CD8-positive, alpha-beta memory T cell (primary cell): ENCODE measurements at places on chromosomes 7 and 10. TPM values are rescaled to one million over a fixed set of nuclear protein-coding genes. Genes with fewer than 3 reads are reported as not detected.

Gene HHEX
- total RNA-seq, result not detected

Gene MYO1G
- 363 TPM for total RNA-seq

GRCh38 chr7:110090110-110090820, 1000.7 kb upstream of the LRRN3 start:
- H3K27ac ChIP-seq, result no peak overlapping the region
- H3K27me3 ChIP-seq, result no peaks in the 10 kb centered on the region
- H3K36me3 ChIP-seq, result no peaks in the 10 kb centered on the region
- no peak overlapping the region for H3K4me3 ChIP-seq
- DNase-seq, result no peak

GRCh38 chr7:20438694-20439376, 108.1 kb downstream of the ITGB8 start:
- no peak for DNase-seq
- no peaks in the 10 kb centered on the region for H3K4me1 ChIP-seq
- H3K27me3 ChIP-seq, result no peaks in the 10 kb centered on the region
- H3K27ac ChIP-seq, result no peak overlapping the region

Gene EPHB4
- total RNA-seq, result 2.5 TPM

Gene PRR15
- not detected for total RNA-seq

Gene CLCN1
- 0.11 TPM for total RNA-seq

- DNase-seq, result no peak
- H3K36me3 ChIP-seq, result no peaks in the 10 kb centered on the region
- H3K27me3 ChIP-seq, result no peaks in the 10 kb centered on the region
- H3K4me3 ChIP-seq, result no peak overlapping the region
- no peaks in the 10 kb centered on the region for H3K4me1 ChIP-seq
- no peak overlapping the region for H3K27ac ChIP-seq
Measured at GRCh38 chr10:127267442-127267841, 71.1 kb upstream of the INSYN2A start.

- H3K4me3 ChIP-seq, result no peak overlapping the region
- no peak overlapping the region for H3K27ac ChIP-seq
- no peaks in the 10 kb centered on the region for H3K27me3 ChIP-seq
- no peaks in the 10 kb centered on the region for H3K36me3 ChIP-seq
Measured at GRCh38 chr7:76515999-76516443, 5.7 kb downstream of the UPK3B start.

- no peak overlapping the region for H3K4me3 ChIP-seq
- H3K27ac ChIP-seq, result no peak overlapping the region
Measured at GRCh38 chr7:30331338-30331737, 46.9 kb downstream of the ZNRF2 start.

- DNase-seq, result no peak
- no peaks in the 10 kb centered on the region for H3K27me3 ChIP-seq
- H3K4me3 ChIP-seq, result peak overlapping the region; percentile 67
- H3K36me3 ChIP-seq, result peaks cover 9% of the 10 kb centered on the region
- peak overlapping the region; percentile 98 for H3K27ac ChIP-seq
Measured at GRCh38 chr10:17226891-17227303, 1.1 kb upstream of the VIM start.

- no peak for DNase-seq
- H3K4me1 ChIP-seq, result peaks cover 26% of the 10 kb centered on the region
- no peak overlapping the region for H3K27ac ChIP-seq
- H3K36me3 ChIP-seq, result no peaks in the 10 kb centered on the region
Measured at GRCh38 chr10:104349623-104350126, 4.0 kb upstream of the CFAP58 start.

Gene ABCB1
- 17.0 TPM for total RNA-seq

DNA sequence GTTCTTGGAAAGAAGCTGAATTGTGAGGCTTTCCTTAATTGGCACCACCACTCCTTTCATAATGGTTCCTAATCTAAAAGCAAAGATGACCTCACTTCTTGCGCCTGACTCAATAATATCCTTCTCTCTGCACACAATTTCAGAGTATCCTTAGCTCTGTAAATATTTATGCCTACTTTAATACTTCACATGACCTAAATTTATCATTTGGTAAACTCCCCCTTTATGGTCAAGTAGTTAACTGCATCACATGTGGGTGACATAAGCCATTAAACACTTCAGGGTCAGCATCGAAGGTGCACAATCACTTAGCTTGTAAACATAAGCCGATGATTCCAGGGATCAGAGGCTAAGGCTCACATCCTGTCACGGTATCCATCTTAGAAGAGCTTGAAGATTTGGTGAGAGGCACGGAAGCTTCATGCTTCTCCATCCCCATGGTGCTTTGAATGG, 7.3 kb upstream of the RHOBTB1 start:
- DNase-seq, result no peak
- no peaks in the 10 kb centered on the region for H3K27me3 ChIP-seq
- H3K27ac ChIP-seq, result no peak overlapping the region

Gene SLC35G1
- 4.6 TPM for total RNA-seq

- H3K27me3 ChIP-seq, result no peaks in the 10 kb centered on the region
- no peaks in the 10 kb centered on the region for H3K4me1 ChIP-seq
- DNase-seq, result no peak
Measured at GRCh38 chr7:110521357-110521911, 569.5 kb upstream of the LRRN3 start.

DNA sequence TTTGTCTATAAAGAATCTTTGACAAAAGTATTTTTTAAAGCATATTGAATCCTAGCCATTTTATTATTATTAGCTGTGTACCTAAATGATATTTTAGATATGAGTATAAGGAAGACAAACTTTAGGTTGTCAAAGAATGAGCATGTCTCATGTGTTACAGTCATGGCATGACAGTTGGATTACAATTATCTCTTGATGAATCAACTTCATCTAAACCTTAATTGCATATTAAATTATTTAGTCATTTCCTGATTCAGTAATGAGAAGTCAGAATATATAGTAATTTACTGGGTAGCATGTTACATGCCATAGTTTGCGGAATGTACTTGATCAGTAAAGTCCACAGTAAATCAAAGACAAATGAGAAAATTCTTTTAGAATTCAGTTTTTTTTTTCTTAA, 59.2 kb downstream of the MAPK8 start:
- H3K4me3 ChIP-seq, result no peak overlapping the region
- no peaks in the 10 kb centered on the region for H3K27me3 ChIP-seq
- no peaks in the 10 kb centered on the region for H3K36me3 ChIP-seq
- no peaks in the 10 kb centered on the region for H3K4me1 ChIP-seq
- H3K27ac ChIP-seq, result no peak overlapping the region
- no peak for DNase-seq

Gene MMD2
- total RNA-seq, result not detected

Gene LRRD1
- total RNA-seq, result not detected

Gene KCNMA1
- total RNA-seq, result 0.20 TPM

- no peaks in the 10 kb centered on the region for H3K36me3 ChIP-seq
- DNase-seq, result no peak
- H3K27me3 ChIP-seq, result no peaks in the 10 kb centered on the region
- H3K27ac ChIP-seq, result no peak overlapping the region
- no peaks in the 10 kb centered on the region for H3K4me1 ChIP-seq
- no peak overlapping the region for H3K4me3 ChIP-seq
Measured at GRCh38 chr10:79404231-79404609, 41.2 kb downstream of the ZCCHC24 start.

Gene TRPV5
- total RNA-seq, result not detected

GRCh38 chr10:88270061-88270808, 312.9 kb downstream of the RNLS start:
- DNase-seq, result no peak
- no peak overlapping the region for H3K27ac ChIP-seq
- H3K36me3 ChIP-seq, result no peaks in the 10 kb centered on the region
- H3K4me1 ChIP-seq, result peaks cover 24% of the 10 kb centered on the region
- H3K27me3 ChIP-seq, result no peaks in the 10 kb centered on the region
- H3K4me3 ChIP-seq, result no peak overlapping the region

DNA sequence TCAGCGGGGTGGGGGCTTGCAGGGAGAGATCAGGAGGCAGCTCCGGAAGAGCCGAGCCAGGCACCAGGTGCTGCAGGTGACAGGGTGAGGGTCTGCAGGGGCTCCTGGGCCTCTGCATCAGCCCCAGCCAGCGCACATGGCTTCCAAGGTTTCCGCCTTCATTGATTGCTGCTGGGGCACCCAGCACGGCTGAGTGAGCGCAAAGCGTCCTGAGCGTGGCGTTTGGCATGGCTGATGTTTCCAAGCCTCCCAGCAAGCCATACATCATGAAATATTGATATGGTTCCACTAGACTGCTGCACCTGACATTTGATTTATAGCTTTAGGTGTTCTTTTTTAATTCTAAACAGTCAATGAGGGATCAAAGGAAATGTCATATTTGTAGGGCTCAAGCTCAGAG, 259.0 kb downstream of the WDR37 start:
- DNase-seq, result no peak
- H3K27ac ChIP-seq, result no peak overlapping the region
- H3K4me1 ChIP-seq, result no peaks in the 10 kb centered on the region
- no peak overlapping the region for H3K4me3 ChIP-seq
- no peaks in the 10 kb centered on the region for H3K36me3 ChIP-seq

Gene RELN
- total RNA-seq, result not detected

Gene TSPAN33
- total RNA-seq, result 23.2 TPM

DNA sequence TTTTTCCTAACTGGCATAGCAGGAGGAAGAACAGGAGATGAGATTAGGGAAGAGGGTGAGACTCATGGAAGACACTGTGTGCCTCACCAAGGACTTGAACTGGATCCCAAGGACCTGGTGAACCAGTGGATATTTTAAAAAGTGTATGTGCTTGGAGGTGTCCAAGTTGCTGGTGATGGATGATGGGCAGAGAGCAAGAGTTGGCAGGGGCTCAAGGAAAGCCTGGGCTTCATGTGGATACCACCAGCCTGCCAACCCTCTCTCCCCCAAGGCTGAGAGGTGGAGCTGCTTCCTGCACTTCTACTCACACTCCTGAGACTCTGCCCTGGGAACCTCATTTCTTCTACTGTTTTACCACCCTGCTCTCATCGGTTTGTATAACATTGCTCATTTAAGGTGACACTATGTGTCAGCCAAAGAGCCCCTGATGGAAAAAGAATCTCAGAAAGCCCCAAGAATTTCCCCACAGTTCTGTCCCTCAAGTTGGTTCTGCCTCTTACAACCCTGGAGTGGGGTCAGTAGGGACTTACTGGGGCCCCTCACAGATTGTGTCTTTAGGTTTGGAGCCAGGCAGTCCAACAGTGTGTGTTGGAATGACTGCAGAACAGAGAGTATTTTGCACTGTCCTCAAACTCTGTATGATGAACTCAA, 56.2 kb upstream of the PDCD4 start:
- H3K36me3 ChIP-seq, result no peaks in the 10 kb centered on the region
- no peak overlapping the region for H3K4me3 ChIP-seq
- no peak overlapping the region for H3K27ac ChIP-seq
- no peak for DNase-seq

Gene CYP3A7
- total RNA-seq, result not detected

GRCh38 chr10:52566471-52567246, 205.9 kb downstream of the MBL2 start:
- no peak overlapping the region for H3K27ac ChIP-seq
- no peak overlapping the region for H3K4me3 ChIP-seq
- H3K27me3 ChIP-seq, result no peaks in the 10 kb centered on the region
- H3K4me1 ChIP-seq, result no peaks in the 10 kb centered on the region
- H3K36me3 ChIP-seq, result no peaks in the 10 kb centered on the region

- no peaks in the 10 kb centered on the region for H3K27me3 ChIP-seq
- no peaks in the 10 kb centered on the region for H3K4me1 ChIP-seq
- no peak overlapping the region for H3K4me3 ChIP-seq
- no peaks in the 10 kb centered on the region for H3K36me3 ChIP-seq
- H3K27ac ChIP-seq, result no peak overlapping the region
Measured at GRCh38 chr7:66758950-66759628, 18.6 kb downstream of the RABGEF1 start.

DNA sequence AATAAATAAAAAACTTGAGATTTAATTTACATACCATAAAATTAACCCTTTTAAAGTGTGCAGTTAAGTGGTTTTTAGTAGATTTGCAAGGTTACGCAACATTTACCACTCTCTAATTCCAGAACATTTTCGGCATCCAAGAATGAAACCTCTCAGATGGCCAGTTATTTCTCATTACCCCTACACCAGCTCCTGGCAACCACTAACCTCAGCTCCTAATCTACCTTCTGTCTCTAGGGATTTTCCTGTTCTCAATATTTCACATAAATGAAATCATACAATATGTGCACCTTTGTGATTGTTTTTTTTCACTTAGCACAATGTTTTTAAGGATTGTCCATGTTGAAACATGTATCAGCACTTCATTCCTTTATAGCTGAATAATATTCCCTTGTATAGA, 45.1 kb downstream of the INPP5F start:
- no peak overlapping the region for H3K4me3 ChIP-seq
- H3K4me1 ChIP-seq, result no peaks in the 10 kb centered on the region
- no peaks in the 10 kb centered on the region for H3K27me3 ChIP-seq
- no peak overlapping the region for H3K27ac ChIP-seq
- DNase-seq, result no peak
- no peaks in the 10 kb centered on the region for H3K36me3 ChIP-seq

Gene DEPP1
- 0.11 TPM for total RNA-seq

Gene FFAR4
- not detected for total RNA-seq

DNA sequence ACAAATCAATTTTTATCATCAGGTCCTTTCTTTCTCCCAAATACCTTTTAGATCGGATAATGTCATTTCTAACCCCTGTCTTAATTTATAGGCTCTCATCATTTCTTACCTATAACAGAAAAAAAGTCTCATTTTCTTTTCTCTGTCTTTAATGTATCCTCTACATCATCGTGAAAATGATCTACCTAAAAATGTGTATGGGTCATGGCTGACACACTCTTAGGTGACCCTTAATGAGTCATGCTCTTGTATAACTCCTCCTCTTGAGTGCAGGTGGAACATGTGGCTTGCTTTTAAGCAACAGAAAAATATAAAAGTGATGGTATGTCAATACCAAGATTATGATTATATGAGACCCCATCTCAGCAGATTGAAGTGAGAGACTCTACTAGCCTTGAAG, 139.4 kb downstream of the SEMA3C start:
- H3K4me3 ChIP-seq, result no peak overlapping the region
- no peaks in the 10 kb centered on the region for H3K36me3 ChIP-seq
- DNase-seq, result no peak
- no peaks in the 10 kb centered on the region for H3K27me3 ChIP-seq

DNA sequence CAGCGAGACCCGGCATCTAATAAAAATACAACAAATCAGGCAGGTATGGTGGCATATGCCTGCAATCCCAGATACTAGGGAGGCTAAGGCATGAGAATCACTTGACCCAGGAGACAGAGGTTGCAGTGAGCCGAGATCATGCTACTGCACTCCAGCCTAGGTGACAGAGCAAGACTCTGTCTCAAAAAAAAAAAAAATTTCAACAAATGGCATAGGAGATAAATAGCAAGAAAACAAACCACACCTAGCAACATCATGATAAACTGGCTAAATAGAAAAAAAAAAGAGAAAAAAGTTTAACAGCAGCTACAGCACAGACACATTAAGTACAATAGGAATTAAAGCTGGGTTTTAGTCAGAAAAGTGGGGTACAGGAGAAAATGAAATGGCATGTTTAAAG, 1034.6 kb upstream of the LRRN3 start:
- H3K4me3 ChIP-seq, result no peak overlapping the region
- H3K27me3 ChIP-seq, result no peaks in the 10 kb centered on the region
- no peak for DNase-seq

Gene A1CF
- total RNA-seq, result not detected

Gene AKR1C3
- total RNA-seq, result 0.75 TPM

Gene NPSR1
- total RNA-seq, result not detected

Gene CPXM2
- not detected for total RNA-seq

- H3K36me3 ChIP-seq, result no peaks in the 10 kb centered on the region
- no peak overlapping the region for H3K27ac ChIP-seq
- H3K4me1 ChIP-seq, result no peaks in the 10 kb centered on the region
- H3K4me3 ChIP-seq, result no peak overlapping the region
- H3K27me3 ChIP-seq, result no peaks in the 10 kb centered on the region
- DNase-seq, result no peak
Measured at GRCh38 chr7:127911968-127912511, 119.2 kb downstream of the LRRC4 start.

GRCh38 chr7:115676080-115676479, 354.5 kb downstream of the TFEC start:
- H3K4me3 ChIP-seq, result no peak overlapping the region
- no peaks in the 10 kb centered on the region for H3K36me3 ChIP-seq
- no peaks in the 10 kb centered on the region for H3K27me3 ChIP-seq
- H3K27ac ChIP-seq, result no peak overlapping the region

Gene CYP3A5
- total RNA-seq, result not detected
